ENCODE measurements at places on chromosomes 2 and 18.

DNA sequence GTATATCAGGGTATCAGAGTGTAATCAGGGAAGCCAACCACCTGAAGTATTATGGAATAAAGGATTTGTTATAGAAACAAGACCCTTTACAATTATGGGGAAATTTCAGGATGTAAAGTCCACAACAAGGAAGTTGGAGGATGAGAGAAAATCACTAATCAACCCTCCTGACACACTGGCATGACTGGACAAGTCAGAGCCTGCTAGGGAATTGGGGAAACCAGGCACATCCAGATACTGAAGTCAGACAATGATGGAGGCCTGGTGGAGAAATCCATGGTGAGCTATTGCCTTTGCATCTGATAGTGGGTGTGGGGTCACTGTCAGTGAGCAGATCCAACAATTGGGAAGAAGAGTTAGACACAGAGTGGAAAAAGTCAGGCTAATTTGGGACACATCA lies 158.8 kb upstream of the FBXO11 start:
- no peak for DNase-seq

DNA sequence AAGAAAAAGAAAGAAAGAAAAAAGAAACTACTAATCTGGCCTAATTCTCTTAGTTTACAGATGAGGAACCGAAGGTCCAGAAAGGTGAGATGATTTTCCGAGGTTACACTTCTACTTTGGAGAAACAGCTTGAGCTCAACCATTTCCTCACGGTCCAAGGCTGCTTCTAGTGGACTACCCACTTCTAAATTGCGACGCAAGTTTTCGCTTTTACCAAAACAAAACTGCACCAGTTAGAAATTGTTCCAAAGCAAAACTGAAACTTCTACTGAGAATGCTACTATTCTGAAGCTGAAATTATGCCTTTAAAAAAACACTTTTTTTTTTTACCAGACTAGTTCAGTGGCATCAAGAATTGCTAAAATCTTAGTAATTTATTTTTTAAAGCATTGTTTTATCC lies 101.6 kb downstream of the INO80D start:
- no peak for DNase-seq

DNA sequence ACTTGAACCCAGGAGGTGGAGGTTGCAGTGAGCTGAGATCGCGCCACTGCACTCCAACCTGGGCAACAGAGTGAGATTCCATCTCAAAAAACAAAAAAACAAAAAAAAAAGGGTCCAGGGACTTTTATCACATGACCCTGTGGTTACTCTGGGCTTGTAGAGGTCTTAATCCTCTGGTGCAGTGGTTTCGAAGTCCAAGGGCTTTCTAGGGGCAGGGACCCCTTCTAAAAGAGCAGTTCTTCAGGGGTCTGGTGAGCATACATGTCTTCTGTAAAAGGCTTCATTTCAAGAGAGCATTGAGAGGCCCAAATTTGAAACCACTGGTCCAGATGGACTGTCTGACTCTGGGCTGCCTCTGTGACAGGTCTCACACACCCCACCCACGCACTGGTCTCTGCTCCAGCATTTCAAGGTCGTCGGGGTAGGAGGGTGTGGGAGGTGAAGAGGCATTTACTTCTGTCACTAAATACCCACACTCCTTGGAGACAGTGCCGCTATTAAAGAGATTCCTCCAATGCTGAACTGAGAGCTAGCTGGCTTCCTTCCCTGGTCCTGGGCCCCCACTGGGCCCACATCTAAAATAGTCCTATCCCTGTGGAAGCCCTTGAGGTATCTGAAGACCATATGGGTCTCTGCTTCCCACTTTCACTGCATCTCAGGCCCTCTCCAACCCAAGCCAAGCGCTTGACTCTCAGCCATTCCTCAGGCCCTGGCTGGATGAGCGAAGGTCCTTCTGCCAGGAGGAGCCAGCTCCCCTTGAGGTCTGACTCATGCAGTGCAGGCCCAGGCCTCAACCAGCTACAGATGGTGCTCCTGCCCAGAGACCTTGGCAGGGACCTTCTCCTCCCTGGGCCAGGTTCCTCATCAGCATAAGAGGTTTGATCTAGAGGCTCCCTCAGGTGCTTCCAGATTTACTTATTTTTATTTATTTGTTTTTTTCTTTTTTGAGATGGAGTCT lies 44.8 kb downstream of the PAX8 start:
- peak; percentile 2 for DNase-seq

DNA sequence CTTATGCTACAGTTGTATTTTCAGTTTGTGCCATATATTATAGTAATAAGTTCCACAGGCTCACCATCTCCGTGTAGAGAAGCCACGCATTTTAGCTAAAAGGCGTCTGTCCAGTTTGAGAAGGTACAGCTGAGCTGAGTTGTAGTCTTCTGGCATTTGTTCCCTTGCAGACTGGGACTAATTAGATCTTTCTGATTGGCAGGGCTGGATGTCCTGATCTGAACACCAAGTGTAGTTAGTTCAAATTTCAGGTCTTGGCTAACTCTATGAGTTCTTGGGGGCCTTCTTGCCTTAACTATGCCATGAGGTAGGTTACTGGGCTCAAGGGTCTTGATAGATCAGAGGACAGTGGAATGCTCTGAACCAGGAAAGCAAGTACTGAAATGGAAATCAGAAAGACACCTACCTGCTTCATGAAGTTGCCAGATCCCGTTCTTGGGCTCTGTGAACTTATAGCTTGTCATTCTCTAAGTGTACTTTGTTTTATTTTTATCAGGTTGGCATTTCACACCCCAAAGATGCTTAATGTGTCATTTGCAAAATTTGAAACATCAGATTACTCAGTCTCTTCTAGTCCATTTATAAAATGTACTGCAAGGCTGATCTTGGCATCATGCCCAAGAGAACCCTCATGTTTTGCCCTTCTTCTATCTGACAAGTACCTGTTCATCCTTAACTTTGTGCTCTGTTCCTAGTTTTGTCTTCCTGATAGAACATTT lies 93.7 kb downstream of the PLCL1 start:
- no peak for DNase-seq

DNA sequence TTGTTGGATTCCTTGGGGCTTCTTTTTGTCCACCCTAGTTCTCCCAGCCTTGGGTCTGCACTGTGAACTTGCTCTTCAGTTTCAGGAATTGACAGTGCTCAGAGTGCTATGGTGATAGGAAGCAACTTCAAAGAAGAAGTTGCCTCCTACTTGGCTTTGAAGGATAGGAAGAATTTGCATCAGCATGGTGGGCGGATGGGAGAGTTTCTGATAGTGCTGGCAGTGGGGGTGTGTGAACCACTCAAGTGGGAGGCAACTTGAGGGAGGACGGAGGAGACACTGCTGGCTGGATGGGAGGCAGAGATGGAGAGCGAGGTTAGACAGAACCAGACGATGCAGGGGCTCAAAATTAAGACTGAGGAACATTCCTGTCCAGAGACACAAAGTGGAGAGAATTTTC lies 164.4 kb upstream of the SKOR2 start:
- no peak for DNase-seq

DNA sequence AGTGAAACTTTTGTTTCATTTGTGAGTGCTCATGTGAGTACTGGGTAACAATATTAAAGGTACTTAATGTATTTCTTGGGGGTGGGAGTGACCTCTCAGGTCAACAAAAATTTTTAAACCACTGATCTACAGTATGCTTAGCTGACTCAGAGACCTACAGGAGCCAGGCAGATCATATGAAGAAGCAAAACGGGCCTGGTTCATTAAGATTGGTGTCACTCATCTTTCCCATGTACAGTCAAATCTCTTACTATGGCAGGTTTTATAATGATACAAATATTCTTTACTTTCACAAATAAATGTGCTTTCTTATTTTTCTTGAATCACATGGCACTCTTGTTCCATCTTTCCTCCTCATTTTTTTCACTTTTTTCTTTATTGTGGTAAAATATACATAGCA lies 7.7 kb upstream of the TMSB10 start:
- DNase-seq = no peak

DNA sequence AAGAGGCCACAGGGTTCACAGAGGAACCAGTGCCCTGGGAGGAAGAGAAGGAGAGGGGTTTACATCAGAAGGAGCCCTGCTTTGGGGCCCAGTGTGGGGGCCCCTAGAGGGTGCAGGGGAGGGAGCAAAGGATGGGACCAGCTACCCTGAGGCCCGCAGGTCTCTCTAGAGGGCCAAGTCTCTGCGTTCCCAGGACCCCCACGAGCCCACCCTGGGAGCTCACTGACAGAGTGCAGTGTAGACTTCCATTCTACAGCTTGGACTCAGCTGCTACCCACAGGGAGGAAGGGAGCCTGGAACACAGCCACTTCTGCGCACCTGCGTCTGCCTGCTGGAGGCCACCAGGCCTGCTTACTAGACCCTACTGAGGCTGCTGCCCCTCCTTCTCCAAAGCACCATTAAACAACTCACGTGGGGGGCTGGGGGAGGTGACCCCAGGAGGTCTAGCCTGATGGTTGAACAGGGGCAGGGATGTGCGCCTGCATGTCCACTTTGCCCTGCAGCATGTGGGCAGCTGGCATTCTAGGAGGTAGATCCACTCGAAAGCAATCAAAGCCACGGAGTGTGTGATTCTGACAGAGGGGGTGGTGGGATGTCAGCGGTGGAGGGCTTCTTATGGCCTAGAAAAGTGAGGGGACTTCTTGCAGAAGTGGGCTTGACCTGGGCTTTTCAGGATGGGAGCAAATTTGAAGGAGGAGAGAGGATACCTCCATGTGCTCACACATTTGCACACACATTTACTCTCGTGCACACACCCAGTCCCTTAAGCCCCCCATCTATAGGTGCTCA lies 90.2 kb downstream of the ZFP36L2 start:
- no peak for DNase-seq

GRCh38 chr2:38659115-38659514 lies 6.8 kb upstream of the GALM start:
- DNase-seq = no peak

- no peak for DNase-seq
Measured at GRCh38 chr18:21141668-21142422, 30.2 kb upstream of the ROCK1 start.

DNA sequence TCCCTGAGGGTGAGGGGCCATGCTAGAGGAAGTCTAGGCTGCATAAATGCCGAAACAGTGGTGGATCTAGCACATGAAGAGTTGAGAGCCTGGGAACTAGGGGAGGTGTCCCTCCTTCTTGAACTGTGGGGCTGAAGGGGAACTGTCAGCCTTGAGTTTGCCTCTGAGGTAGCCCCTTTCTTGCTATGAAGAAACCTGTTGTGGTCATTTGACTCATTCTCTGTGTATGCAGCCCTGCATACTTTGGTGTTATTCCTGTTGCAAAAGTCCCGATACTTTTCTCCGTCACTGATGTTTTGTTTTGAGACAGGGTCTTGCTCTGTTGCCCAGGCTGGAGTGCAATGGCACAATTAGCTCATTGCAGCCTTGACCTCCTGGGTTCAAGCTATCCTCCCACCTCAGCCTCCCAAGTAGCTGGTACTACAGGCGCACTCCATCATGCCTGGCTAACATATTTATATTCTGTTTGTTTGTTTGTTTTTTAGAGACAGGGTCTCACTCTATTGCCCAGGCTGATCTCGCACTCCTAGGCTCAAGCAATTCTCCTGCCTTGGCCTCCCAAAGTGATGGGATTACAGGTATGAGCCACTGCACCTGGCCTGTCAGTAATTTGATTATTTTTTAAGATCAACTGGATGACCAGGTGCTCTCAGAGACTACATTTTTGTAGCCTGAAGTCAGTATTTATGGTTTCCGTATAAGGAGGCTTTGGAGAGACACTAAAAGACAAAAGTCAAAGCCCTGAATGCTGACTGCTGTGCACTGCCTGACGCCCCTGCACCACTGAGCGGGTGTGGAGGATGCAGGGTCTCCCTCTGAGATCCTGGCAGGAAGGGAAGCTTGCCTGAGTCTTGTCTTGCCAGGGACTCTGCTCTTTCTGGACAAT lies 126.0 kb upstream of the MSH6 start:
- no peak for DNase-seq

DNA sequence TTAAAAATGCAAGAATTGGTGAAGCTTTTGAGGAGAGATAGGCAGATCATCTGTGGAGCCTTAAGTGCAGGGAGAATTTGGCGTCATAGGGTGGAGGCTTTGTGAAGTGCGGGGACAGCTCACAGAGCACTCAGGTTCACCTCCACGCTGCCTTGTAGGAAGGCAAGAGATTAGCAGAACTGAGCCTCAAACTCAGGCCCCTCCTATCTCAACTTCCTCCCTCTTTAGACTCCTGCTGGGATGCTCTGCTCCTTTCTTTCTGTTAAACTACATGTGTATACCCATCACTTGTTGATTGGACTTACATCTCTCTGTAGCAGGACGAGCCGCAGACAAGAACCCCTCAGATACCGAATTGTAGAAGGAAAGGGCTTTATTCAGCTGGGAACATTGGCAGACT lies 422.2 kb downstream of the SETBP1 start:
- no peak for DNase-seq

- DNase-seq = no peak
Measured at GRCh38 chr2:157830696-157831570, 45.2 kb downstream of the ACVR1 start.

GRCh38 chr2:155815851-155816250 lies 516.7 kb downstream of the NR4A2 start:
- peak; percentile 7 for DNase-seq

All from NCI-H510A treated with DMSO at 0.1 percent for 48 hours (cell line).